Activated CD4-positive, alpha-beta T cell treated with anti-CD3 and anti-CD28 coated beads, Interleukin-2, amount 50 U/mL, for 16 hours (primary cell): ENCODE measurements at places on chromosomes 6 and 20.

DNA sequence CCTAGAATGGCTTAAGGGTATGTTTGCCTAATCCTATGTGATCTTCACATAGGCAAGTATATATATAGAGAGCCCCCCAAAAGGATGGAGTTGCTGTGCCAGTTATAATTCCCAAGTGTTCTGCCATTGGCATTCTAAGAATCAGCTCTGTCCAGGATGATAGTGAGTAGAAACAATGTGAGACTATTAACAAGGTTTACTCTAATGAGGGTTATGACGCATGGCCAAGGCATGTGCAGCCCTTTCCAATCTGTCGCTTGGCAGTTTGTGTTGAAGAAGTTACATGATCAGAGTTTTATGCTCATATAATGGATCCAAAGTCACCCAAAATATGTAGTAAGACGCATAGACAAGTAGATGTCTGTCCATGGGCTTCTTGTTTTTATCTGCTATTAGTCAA lies 33.6 kb downstream of the VGLL2 start:
- DNase-seq = no peak

DNA sequence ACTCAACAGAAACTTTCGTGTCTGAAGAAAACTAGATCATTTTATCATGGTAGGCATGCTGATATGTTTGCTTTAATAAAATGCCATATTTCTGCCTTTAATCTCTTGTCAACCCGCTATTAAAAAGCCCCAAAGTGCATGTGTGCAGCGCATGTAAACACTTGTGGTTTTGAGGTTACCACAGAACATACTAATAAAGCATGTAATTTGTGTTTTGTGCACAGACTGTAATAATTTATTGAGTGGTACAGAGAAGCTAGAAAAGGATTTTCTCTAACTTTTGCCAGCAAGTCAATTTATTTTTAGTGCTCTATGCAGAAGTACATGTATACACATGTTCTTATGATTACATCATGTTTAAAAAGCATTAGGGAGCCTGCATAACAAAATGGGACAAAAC lies 349.9 kb upstream of the SLC35B3 start:
- no peak for DNase-seq

DNA sequence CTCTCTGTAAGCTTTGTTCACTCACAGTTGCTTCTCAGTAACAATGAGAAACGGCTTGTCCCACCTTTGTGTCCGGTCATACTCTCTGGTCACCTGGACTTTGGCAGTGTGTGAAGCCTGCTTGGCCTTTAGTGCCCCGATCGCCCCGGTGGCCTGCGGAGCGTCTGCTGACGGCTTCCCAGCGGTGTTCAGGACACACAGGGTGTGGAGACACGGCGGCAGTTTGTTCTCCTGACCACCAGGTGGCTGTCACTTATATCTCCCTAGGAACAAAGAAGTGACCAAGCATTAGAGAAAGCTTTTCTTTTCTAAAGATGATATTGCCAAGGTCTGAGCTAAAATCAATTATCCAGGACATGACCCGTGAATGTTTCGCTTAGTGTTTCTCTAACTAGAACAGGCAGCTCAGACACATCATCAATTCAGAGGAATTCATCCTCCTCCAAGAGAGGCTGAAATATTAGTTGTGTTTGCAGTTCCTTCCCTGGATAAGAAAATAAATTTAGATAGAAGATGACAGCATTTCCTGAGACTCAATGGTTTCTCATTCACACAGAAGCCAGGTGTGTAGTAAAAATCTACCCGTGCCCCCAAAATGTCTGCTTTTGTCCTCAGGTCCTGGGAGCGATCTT lies 167.4 kb upstream of the THBS2 start:
- DNase-seq = no peak

GRCh38 chr6:77397561-77397960 lies 65.7 kb downstream of the HTR1B start:
- no peak for DNase-seq

- DNase-seq = no peak
Measured at GRCh38 chr20:35478804-35479472, 23.5 kb downstream of the CEP250 start.

- no peak for DNase-seq
Measured at GRCh38 chr6:126118058-126118755, 131.9 kb downstream of the TRMT11 start.
